ENCODE measurements at places on chromosomes 5 and 9.

- DNase-seq, result no peak
Measured at GRCh38 chr9:112038017-112038408, 137.1 kb downstream of the SUSD1 start.

- no peak for DNase-seq
Measured at GRCh38 chr5:138972836-138973235, 97.7 kb upstream of the LRRTM2 start.

DNA sequence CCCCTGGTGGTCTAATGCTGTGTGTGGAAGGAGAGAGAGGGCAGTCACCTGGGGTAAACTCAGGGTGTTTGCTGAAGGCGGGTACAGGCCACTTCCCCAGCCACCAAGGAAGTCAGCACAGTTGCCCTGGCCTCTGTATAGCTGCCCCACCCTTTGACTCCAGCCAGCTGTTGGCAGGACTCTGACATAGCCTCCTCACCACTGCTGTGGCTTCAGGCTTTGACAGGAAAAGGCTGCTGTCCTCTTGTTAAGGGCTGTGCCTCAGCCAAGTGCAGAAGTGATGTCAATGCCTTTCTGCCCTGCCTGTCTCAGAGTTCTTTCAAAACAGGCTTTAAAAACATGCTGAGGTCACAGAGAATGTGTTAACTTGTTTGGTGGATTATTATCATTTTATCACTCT is 487.2 kb upstream of the KLF4 start:
- peak; percentile 83 for DNase-seq

- DNase-seq, result no peak
Measured at GRCh38 chr9:98747476-98747875, 38.7 kb upstream of the GABBR2 start.

DNA sequence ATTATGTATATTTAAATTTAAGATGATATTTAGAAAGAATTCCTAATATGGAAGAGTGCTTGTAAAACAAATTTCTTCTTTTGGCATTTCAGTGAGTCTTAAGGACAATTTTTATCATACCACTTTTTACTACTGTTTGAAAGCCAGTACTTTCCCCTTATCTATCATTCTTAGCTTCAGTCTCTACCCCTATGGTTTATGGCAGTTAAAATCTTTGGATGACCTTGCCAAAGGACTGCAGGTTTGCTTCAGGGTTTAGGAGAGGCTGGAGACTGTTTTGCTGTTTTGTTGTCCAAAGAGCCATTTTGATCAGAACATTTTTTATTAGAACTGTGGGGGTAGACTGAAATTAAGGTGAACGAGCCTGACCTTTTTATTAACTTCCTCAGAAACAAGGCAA is 30.8 kb downstream of the SLC38A9 start:
- DNase-seq, result no peak

GRCh38 chr5:109931049-109931780 is 241.5 kb downstream of the MAN2A1 start:
- no peak for DNase-seq

GRCh38 chr5:74950836-74951515 is 84.8 kb upstream of the FAM169A start:
- DNase-seq, result no peak

DNA sequence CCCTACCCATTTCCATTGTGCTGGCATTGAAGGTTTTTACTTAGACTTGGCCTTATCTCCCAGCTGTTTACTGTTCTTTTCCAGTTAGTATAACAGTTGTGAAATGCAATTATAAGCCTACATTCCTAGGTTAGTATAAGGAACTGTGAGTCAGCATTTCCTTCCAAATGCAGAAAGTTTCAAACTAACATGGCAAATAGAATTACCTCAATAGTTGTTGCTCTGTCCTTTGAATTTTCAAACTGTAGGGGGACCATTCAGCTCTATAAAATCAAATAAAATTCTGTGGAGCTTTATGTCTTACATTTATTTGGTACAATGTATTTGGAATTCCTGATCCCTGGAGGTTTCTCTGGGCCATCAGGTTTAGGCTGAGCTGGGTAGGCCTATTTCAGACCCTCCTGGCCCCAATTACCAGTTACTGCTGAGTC is 47.2 kb downstream of the ARHGEF28 start:
- DNase-seq, result no peak

GRCh38 chr5:107781451-107781850 is 110.7 kb upstream of the EFNA5 start:
- DNase-seq, result no peak

DNA sequence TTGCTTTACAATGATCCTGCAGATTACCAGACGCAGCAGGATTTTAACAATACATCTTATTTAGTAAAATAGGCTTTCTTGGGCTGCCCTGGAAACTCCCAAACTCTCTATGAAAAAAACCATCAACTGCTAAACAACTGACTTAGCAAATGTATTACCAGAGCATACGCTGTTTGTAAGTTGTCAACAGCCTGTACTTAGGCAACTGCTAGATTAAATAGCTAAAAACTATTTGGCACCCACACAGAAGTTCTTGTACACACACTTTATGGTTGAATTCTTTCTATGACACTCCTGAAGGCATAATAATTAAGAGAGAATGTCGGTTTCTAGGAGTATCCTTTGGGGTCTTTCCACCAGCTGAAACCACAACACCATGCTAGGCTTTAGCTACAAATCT is 123.9 kb downstream of the FBXO38 start:
- DNase-seq, result no peak

DNA sequence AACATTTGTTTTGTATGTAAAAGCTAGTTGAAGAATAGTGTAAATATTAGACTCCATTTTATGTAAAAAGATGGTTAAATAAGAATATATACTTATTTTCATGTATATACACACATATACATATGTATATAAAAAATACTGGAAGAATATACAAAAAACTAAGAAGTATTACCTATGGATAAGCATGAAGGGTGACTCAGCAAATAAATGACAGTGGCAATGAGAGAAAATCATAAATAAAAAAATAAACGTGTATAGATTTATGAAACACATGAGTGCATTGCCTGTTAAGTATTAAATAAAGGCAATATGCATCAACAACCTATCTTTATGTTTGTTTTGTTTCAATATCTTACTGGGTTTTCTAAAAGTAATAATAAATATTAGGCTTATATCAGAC is 435.3 kb downstream of the CYLC2 start:
- no peak for DNase-seq

DNA sequence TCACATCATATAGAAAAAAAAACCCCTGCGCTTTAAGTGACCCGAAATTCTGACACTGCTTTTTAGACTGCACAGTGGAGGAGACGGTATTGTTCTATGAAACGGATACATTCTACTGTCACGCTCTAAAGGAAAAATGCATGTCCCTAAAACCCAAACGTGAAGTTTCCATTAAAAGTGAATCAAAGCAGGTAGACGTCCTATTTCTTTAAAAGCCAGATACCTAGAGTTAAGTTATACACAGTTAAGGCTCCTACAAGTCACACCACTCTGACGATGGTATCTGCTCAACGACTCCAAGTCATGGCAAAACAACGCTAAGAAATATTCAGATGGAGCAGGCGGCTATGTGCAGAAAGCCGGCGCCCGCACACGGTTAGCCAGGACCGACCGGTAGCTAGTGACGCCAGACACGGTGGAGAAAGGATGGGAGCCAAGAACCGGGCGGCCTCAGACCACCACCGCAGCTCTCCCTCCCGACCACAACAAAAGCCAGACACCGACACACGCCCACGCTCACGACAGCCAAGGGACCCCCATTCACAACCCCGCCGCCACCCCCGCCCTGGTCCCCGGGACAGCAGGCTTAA is 734 bp downstream of the SKP1 start:
- DNase-seq, result peak; percentile 45

- DNase-seq, result no peak
Measured at GRCh38 chr9:101881508-101881907, 143.1 kb upstream of the GRIN3A start.

DNA sequence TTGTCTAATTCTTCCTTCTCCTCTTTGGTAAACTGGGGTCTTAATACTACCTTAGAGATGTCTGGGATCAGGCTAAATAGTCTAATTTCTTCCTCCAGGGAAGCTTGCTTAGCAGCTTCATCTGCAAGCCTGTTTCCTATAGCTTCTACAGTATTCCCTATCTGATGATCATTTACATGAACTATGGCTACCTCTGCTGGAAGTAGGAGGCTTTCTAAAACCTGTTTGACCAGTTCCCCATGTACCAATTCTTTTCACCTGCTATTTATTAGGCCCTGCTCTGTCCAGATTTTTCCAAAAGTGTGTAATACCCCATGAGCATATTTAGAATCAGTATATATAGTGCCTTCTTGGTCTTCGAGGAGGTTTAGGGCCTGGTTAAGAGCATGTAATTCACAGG is 619.8 kb downstream of the HINT1 start:
- DNase-seq, result no peak

DNA sequence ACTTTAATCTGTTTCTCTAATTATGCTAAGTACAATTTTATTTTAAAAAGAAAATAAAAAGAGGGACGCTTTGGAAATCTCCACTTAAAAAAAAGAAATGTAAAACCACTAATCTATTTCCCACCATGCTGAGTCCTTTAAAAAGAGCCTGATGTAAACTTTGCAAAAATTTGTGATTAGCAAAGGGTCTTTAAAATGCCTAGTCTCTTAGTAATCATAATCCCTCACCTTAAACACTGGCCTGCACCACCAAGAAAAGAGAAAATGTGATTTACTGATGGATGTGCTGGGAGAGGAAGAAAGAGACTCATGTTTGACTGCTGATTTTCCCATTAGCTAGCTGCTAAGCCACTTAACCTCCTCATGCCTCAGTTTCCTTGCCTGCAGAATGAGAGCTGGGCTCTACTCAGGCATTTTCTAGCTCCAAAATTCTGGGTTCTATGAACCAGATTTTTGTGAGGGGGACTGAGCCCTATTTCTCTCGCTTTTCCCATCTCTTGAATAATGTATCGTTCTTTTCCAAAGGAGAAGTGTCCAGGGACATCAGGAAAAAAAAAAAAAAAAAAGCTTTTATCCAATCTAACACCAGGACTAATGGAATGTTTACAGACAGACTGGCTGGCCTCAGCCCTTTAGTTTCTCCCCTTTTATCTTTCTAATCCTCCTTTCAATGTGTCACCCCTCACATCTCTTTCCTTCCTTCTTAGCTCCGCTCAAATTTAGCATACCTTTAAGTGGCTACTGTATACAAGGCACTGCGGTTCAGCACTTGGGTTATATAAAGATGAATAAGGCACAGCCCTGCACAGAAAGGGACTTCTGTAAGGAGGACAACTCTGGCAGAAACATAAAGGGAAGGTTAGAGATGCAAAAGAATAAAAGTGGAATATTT is 312.4 kb downstream of the ARL15 start:
- no peak for DNase-seq

GRCh38 chr9:98899408-98900056 is 44.2 kb upstream of the COL15A1 start:
- DNase-seq, result no peak

DNA sequence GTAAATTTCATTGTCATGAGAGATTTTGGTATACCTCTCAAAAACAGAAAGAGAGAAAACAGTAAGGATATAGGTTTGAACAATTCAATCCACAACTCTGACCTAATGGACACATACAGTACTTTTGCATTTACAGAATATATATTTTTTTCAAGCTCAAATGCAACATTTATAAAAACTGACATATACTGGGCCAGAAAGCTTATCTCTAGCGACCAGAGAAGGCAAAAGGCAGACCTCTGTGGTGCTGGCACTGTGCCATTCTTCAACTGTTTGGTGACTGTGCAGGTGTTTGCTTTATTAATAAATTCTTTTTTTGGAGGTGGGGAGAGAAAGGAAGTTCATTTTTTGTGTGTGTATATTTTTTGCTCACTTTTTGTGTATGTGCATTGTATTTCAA is 6.0 kb upstream of the PLAC8L1 start:
- no peak for DNase-seq

DNA sequence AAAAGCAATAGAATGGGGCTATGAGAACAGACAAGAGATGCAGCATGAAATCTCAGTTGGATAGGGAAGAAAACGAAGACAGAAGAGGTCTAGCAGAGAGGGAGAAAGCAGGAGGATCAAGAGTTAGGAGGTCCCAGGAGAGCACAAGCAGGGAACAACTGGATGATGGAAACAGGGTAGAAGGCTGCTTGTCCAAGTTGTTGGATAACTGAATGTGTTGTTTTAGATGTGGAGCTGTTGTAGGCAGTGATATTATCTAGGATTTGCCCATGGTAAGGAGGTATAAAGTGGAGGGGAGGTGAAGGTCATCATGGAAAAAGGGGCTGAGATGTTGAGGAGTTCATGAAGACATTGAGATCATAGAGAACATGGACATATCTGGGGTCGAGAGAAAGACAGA is 12.4 kb upstream of the RHOBTB3 start:
- no peak for DNase-seq

- DNase-seq, result no peak
Measured at GRCh38 chr9:69768716-69769115, 8.9 kb upstream of the PTAR1 start.

DNA sequence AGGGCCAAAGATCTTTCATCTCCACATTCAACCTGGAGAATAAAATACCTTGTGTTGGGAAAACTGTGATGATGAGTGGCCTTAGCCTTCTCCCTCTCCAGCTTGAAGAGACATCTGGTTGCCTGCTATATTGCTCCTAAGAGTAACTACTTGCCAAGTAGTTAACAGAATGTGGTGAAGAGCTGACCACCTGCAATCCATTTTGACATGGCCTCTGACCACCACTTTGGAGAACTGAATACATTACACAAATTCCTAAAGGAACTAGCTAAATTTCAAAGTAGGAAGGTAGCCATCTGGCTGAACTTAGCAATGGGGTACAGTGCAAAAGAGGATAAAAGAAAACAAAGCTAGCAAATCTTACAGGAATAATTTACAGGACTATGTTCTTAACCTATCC is 7.2 kb downstream of the TBCA start:
- no peak for DNase-seq

- no peak for DNase-seq
Measured at GRCh38 chr5:109619606-109620005, 70.1 kb upstream of the MAN2A1 start.

DNA sequence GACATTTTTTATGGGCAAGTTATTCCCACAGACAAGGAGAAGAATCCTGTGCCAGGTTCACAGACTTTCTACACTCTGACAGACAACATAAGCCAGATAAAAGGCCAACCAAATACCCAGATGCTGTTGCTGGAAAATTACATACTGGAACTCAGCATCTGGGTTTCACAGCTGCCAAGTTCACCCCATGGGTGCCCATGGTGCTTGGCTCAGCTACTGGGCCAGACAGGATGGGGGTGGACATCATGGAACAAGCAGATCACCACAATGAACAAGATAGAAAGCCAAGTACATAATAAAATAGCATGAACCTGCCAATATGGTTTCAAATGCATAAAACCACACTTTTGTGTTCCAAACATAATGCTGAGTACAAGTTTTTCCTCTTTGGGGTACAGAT is 999.8 kb downstream of the NR2F1-AS1 start:
- DNase-seq, result no peak

GRCh38 chr5:76224898-76225297 is 141.7 kb downstream of the SV2C start:
- no peak for DNase-seq

GRCh38 chr5:139985733-139986132 is 57.4 kb downstream of the NRG2 start:
- no peak for DNase-seq

DNA sequence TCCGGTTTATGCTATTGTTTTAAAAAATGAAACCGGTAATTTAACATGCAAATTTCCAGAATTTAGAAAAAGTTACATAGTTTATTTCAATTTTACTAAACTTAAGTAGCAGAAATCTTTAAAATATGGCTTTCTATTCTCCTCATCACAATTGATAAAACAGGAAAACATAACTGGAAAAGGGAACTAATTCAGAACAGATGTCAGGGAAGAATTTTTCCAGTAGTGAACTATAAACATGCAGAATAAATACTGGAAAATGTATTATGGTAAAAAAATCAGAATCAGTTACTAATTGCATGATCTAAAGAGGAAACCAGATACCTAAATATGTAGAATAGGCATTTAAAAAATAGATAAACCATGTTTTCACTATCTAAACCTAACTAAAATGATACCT is 7.3 kb upstream of the NR4A3 start:
- DNase-seq, result no peak

All from Right ventricle myocardium superior (tissue), 1 donor.